PC-3 (cell line): ENCODE measurements at places on chromosomes 1 and 21. TPM values are rescaled to one million over a fixed set of nuclear protein-coding genes. Genes with fewer than 3 reads are reported as not detected.

Gene IFNLR1
- total RNA-seq: 8.9 and 9.5 TPM in 2 replicates

Gene LAPTM5
- total RNA-seq: not detected in 2 replicates

Gene TNFRSF4
- total RNA-seq: 0.11 and 0.17 TPM in 2 replicates

Gene CCDC190
- 0.62 TPM in 1 of 2 replicates, not detected in the other for total RNA-seq

GRCh38 chr1:234854645-234855039, 244.7 kb upstream of the IRF2BP2 start:
- no peak overlapping the region for H3K27ac ChIP-seq
- H3K4me3 ChIP-seq: no peak overlapping the region
- no peak for DNase-seq

DNA sequence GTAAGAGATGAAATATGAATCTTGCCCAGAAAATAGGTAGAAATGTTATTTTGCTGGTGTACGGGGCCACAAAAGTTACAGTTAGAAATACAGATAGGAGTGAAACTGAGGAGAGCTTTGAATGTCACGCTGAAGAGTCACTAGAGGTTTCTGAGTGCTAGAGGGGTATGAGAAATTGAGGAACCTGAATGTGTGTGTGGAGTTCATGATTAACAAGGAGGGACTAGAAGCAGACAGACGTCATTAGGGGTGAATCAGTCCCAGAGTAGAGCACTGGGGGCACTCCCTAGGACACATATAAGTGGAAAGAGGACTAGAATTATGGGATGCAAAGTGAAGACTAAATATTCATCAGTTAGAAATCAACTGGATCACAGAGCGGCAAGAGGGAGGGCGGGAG, 188.9 kb upstream of the MAP1LC3C start:
- DNase-seq: no peak
- H3K27ac ChIP-seq: no peak overlapping the region
- no peak overlapping the region for H3K4me3 ChIP-seq
- H3K36me3 ChIP-seq: no peaks in the 10 kb centered on the region
- H3K4me1 ChIP-seq: no peaks in the 10 kb centered on the region
